Cardiac septum (tissue), 1 donor: ENCODE measurements at places on chromosomes 4 and X. TPM values are rescaled to one million over a fixed set of nuclear protein-coding genes. Genes with fewer than 3 reads are reported as not detected.

Gene CTAG1A
- not detected for total RNA-seq

Gene MAGEA3
- not detected for total RNA-seq

Gene IBSP
- total RNA-seq = not detected

Gene RHOXF1
- not detected for total RNA-seq

Gene PIR
- 15.7 TPM for total RNA-seq
